ENCODE measurements at places on chromosomes 5 and 9.
A peak's percentile ranks its signal among the peaks of the same experiment; 100 is the strongest.

- DNase-seq = peak; percentile 56
Measured at GRCh38 chr5:67095346-67096171, 101.0 kb downstream of the CD180 start.

DNA sequence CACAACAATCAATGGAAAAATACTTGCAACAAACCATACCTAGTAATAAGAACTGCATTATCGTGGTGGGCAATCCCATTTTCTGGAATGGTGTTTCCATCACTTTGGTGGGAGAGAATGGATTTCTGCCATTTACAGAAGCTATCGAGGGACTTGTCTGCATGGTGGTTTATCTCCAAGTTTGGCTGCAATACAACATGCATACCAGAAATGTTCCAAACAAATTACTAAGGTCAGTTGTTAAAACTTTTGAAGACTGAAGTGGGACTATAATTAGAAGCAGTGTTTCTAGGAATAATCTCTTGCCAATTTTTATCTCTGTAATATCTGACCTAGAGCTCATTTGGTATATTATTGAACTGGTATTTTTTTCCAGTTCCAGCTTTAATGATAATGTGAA, 30.3 kb downstream of the ADAMTS6 start:
- DNase-seq = no peak

DNA sequence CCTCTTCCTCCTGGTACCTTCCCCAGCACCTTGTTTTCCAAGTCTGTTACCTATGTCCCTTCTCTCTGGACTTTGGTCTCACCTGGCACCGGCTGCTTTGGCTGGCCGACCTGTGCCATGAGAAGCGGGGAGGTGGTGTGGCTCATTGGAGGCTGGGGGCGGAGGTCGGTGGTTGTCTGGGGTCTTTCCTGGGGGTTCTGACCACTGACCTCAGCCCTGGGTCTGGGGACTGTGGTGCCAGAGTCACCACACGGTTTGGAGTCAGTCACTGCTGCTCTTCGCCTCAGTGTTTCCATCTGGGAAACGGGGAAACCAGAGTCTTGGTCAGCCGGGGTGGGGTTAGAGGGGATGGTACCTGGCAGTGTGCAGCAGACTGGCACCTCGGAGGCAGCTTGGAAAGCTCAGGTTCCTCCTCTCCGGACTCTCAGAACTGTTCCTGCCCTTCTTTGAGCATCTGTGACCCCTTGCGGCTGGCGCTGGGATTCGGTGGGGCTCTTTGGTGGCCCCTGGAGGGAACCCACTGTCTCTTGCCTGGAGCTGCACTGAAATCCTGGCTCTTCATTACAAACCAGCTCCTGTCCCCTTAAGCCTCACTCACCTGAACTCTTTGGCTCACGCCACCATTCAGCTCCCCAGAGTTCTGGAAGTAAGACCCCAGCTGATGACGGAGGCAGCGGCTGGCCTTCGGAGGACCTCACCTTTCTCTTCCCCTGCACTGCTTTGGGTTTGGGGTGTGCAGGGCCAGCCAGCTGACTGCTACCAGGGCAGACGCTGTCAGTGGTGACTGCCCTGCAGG, 4.1 kb upstream of the RXRA start:
- DNase-seq = peak; percentile 34

GRCh38 chr5:37615184-37615583, 224.7 kb downstream of the GDNF start:
- DNase-seq = no peak

DNA sequence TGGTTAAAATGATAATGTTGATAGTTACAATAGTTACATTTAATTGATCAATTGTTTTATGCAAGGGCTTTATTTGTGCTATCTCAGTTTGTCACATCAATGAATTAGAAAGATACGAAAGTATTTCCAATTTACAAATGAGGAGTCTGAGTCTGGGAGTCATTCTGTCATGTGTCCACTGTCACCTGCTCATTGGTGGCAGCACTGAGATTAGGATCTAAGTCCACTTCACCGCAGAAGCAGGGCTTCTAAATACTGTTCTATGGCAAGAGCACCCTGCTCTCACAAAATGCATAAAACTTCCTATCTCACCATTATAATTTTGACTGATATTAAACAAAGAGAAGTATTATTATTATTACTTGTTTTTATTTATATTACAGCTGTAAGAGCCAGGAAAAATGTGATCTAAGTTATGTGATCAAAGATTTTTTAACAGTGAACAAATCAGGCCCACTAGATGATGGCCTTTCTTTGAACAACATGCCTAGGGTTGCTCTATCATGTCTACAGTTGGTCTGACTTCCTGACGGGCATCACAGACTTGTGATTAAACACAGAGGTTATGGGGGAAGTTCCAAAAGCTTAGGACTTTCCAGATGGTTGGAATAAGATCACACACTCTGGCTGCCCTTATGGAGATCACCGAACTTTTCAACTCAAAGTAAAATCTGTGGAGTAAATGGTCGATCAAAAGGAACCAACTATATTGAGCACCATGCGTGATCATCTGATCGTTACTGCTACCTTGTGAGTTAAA, 15.1 kb downstream of the TLR4 start:
- DNase-seq = no peak

GRCh38 chr9:113302792-113303418, at the start of gene RNF183:
RNF183 (minus strand) TSS chr9:113303376; CDS start chr9:113298184, 5,192 bp downstream.
- no peak for DNase-seq
